ENCODE measurements at places on chromosomes 3 and 15.

DNA sequence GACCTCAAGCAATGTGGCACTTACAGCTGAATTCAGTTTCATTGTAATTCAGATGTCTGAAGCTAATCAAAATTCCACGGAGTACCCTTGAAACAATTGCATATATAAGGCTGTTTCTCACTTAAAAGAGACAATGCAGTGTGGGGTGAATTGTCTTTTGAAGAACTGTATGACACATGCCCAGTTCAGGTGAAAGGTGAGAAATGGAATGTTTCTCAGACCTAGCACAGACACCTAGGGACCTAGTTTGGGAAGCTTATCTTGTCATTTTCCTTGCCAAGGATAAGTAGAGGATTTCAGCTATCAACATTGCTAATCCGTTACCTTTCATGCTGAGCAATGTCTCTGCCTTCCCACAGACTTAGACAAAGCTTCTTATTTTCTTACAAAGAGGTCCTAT lies 36.3 kb downstream of the MBNL1 start:
- DNase-seq: no peak

DNA sequence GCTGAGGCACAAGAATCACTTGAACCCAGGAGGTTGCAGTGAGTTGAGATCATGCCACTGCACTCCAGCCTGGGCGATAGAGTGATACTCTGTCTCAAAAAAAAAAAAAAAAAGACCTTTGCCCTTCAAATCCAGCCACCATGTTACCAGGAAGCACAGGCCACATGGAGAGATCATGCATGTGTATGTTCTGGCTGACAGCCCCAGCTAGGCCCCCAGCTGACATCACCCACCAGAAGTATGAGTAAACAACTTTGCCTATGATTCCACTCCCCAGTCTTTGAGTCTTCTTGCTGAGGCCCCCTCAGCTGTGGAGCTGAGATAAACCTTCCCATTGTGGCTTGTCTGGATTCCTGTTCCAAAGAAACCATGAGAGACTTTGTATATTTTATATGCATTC lies 3.3 kb upstream of the ARIH2 start:
- peak; percentile 51 for DNase-seq

GRCh38 chr3:60053526-60054265 lies 1003.9 kb upstream of the CFAP20DC start:
- DNase-seq: no peak

- DNase-seq: no peak
Observed at GRCh38 chr3:169002689-169003088, 660.8 kb downstream of the MECOM start.

- peak; percentile 26 for DNase-seq
Observed at GRCh38 chr3:67357610-67358458, 296.6 kb downstream of the SUCLG2 start.

DNA sequence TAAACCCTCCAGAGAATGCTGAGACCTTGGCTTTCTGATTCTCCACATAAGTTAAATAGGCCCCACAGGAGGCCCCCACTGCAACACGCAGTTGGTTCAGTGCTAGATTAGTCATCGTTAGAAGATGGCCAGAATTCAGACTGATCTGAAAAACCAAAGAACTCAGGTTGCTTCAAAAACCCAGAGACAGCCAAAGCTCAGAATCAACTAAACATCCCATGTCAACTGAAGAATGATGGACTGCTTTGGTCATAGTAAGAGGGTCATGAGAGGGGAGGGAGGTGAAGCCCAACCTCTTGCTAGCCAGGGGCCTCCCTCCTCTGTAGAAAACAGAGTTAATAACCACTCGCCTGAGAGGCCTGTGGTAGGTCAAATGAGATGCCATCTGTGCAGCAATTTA lies 93.1 kb downstream of the AKAP13 start:
- no peak for DNase-seq

- DNase-seq: no peak
Observed at GRCh38 chr15:20340931-20341661, 200.5 kb downstream of the GOLGA6L6 start.

- no peak for DNase-seq
Observed at GRCh38 chr3:54344601-54345231, 222.4 kb downstream of the CACNA2D3 start.

- no peak for DNase-seq
Observed at GRCh38 chr15:81363276-81363675, 10.7 kb downstream of the TMC3 start.

DNA sequence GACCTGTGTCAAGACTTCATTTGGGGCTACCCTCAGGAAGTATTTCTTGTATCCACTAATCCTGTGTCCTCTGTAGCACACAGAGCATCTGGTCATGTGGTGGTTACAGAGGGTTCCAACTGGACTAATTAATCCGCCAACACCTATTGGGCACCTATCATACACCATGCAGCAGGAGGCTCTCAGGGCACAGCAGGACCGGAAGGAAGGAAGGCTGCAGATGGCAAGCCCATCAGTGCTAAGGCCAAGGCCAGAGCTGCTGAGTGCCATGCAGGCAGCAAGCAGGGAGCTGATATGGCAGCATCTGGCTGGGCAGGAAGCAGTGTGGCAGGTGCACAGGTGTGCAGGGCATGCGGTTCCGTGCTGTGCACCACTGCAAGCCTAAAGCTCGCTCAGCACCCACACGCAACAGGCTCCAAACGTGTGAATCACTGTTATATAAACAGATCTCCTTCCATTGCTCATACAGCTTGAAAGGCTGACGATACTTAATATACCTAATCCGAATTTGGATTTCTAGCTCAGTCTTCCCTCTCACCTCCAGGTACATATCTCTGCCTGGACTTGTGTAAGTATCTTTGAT lies 64.4 kb upstream of the SNRPA1 start:
- DNase-seq: no peak

GRCh38 chr3:13954266-13954665 lies 74.4 kb upstream of the WNT7A start:
- no peak for DNase-seq

Data from hematopoietic multipotent progenitor cell treated with erythropoietin and hydrocortisone succinate and interleukin-3 and kit ligand, for 6 days (in vitro differentiated cells).